Spleen (tissue), 13 donors: ENCODE measurements at places on chromosomes 1 and 21. TPM values are rescaled to one million over a fixed set of nuclear protein-coding genes. Genes with fewer than 3 reads are reported as not detected.

Gene CYP4A11
- not detected for polyA plus RNA-seq

Gene KIF17
- 41.4 TPM for polyA plus RNA-seq

- no peak overlapping the region for H3K4me3 ChIP-seq
- no peaks in the 10 kb centered on the region for H3K36me3 ChIP-seq
- H3K27me3 ChIP-seq, result no peaks in the 10 kb centered on the region
- no peak for DNase-seq
Observed at GRCh38 chr1:38827318-38827717, 32.3 kb downstream of the RRAGC start.

DNA sequence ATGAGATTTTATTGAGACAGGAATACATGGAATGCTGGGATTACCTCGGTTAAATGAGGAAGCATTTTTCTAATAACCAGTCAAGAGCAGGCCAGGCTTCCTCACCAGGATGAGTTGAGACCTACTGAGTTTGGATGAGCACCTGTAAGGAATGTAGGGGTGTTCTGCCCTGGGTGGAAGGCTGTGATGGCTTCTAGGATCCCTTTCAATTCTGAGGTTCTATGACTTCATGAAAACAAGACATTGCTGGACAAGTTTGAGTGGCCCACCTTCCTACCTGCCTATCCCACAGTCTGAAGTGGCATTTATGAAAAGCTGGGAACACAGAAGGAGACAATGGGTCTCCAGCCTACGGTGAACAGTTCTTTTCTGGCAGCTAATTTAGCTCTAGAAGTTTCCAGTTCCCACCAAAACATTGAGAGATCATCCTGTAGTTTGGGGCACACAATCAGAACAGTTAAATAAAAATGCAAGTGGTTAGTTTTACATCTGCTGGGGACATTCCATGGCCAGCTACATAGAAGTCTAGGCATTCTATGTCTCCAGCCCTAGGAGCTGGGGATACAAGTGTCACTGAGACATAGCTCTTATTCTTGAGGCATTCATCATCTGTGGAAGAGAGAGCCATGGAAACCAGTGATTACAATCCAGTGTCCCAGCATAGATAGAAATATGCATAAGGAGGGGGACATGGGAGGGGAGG lies 51.3 kb upstream of the TSPAN2 start:
- H3K4me1 ChIP-seq, result peaks cover 8% of the 10 kb centered on the region
- DNase-seq, result no peak
- no peaks in the 10 kb centered on the region for H3K36me3 ChIP-seq
- no peak overlapping the region for H3K4me3 ChIP-seq

GRCh38 chr1:31780632-31781031 lies 16.5 kb upstream of the ADGRB2 start:
- H3K36me3 ChIP-seq, result no peaks in the 10 kb centered on the region
- H3K27ac ChIP-seq, result no peak overlapping the region
- DNase-seq, result no peak
- peaks cover 25% of the 10 kb centered on the region for H3K4me1 ChIP-seq
- H3K27me3 ChIP-seq, result peaks cover 6% of the 10 kb centered on the region
